ENCODE measurements at places on chromosomes 3 and 15.
A peak's percentile ranks its signal among the peaks of the same experiment; 100 is the strongest.

DNA sequence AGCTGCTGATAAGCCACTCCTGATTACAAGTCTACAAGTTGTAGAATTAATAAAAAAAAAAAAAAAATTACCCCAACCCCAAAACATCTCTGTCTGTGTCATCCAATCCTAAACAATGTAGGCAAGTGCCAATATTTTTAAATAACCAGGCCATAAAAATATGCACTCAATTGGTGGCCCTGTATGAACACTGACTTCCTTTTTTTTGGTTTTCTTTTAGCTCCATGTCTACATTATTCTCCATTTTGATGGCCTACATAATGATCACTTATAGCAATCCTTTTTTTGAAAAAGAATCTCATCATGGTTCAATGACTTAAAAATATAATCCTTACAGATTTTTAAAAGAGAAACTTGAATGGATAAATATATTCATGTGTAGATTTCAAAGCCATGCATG, 72.1 kb downstream of the FOXP1 start:
- no peak for DNase-seq

DNA sequence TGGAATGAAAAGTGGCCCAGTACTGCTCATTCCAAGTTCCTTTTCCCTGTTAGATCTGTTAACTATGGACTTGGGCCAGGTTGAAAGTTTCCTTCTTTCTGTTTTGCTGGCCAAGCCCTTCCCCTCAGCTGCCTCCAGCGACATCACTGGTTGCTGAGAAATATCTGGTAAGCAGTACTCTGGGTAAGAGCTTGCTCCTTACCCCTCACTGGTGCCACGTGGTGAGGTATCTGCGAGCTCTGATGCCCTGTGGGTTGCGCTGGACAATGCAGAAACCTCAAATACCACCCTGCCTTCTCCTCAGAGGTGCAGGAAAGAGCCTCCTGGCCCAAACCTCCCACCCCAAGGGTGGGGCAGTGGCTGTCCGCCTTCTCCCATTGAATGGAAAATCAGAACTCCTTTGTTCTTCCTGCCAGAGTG, 42.9 kb upstream of the APH1B start:
- no peak for DNase-seq

DNA sequence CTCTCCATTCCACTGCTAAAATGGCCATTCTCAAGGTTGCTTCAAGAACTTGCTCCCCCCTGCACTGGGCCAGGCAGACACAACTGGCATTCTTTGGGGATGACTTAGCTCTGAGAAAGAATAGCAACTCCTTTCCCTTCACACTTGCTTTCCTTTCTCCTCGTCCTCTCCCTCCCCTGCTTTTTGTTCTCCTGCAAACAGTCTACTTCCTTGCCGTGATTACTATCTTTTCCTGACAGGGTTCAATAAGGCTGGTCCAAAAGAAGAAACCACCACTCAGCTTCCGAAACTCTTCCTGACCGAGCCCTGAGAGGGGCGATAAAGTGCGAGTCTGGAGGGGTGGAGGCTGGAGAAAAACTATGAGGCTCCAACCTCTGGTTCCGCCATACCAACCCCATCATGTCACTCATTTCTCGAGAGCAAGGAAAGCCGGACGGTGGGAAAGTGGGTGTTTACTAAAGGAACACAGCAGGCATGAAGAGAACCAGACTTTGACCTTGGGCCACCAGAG, 5.0 kb downstream of the AMOTL2 start:
- no peak for DNase-seq

DNA sequence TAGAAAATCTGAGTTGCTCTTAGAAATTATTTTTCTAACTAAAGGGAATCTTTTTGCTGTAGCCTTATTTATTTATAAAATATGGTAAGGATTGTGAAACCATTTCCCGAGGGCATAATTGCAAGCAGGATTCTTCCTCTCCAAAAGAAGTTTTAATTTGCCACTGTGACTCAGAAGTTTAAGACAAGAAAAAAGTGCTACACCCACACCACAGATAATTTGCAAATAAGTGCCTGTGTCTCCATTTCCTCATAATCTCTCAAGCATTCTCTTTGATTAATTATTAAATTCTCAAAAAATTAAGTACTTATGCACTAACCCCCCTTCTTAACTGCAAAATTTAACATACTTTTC, 43.6 kb downstream of the RASA2 start:
- no peak for DNase-seq

- no peak for DNase-seq
These were observed 53.5 kb upstream of the PRTG start for GRCh38 chr15:55796321-55796965.

DNA sequence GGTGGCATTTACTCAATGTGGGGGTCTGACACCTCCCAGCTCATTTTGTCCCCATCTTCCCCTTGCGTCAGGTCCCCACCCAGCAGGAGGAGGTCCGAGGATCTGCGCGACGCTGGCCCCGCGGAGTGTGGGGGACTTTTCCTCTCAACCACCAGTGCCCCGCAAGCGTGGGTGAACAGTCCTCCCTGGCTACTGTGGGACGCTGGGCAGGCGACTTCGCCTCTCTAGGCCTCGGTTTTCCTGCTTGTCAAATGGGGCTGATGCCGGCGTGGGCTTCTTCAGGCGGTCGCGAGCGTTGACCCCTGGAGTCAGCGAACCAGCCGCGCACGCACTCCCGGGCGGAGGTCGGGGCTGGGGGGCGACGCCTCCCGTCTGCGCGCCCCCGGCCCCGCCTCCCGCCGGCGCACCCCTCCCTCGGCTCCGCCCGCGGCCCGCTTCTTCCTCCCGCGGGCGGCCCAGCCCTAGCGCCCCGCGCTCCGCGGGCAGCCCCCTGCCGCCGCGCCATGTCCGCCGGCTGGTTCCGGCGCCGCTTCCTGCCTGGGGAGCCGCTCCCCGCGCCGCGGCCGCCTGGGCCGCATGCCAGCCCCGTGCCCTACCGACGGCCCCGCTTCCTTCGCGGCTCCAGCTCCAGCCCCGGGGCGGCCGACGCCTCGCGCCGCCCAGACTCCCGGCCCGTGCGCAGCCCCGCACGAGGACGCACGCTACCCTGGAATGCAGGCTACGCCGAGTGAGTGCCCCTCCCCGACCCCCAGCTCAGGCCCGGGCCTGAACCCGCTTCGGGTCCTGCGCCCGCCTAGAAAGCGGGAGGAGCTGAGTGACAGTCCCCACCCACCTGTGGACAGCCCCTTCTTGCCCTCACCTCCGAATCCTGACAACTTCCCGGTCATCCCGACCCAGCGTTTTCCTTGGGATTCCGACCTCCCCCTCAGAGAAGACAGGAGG, at the start of gene PPM1M:
Gene PPM1M (plus strand): TSS at position 438 of the 942 bp plus-strand sequence. CDS start 66 bp downstream, at position 504.
- DNase-seq: peak; percentile 47

DNA sequence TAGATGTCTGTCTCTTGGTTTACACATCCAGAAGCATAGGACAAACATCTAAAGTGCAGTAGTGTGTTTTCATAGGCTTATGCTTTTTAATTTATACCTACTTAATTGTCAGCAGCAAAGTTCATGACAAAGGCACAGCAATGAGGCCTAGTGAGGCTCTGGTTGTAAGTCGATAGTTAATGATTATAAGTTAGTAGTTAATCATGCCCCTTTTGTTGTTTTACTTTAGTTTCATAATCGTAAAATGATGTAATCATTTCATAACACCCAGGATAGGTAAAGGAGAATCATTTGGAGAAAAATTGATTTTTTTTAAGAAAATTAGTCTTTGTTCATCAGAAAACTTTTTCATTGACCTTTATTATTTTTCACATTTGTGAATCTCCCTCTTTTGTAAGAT, 351.9 kb downstream of the LSAMP start:
- DNase-seq: no peak

- DNase-seq: no peak
These were observed 130.5 kb upstream of the NR2E3 start for GRCh38 chr15:71679793-71680353.

DNA sequence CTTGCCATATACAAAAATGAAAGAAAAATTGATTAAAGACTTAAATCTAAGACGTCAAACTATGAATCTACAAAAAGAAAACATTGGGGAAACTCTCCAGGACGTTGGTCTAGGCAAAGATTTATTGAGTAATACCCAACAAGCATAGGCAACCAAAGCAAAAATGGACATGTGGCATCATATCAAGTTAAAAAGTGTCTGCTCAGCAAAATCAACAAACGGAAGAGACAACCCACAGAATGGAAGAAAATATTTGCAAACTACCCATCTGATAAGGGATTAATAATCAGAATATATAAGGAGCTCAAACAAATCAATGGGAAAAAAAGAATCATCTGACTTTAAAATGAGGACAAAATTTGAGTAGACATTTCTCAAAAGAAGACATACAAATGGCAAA, 160.9 kb downstream of the DCLK3 start:
- no peak for DNase-seq

DNA sequence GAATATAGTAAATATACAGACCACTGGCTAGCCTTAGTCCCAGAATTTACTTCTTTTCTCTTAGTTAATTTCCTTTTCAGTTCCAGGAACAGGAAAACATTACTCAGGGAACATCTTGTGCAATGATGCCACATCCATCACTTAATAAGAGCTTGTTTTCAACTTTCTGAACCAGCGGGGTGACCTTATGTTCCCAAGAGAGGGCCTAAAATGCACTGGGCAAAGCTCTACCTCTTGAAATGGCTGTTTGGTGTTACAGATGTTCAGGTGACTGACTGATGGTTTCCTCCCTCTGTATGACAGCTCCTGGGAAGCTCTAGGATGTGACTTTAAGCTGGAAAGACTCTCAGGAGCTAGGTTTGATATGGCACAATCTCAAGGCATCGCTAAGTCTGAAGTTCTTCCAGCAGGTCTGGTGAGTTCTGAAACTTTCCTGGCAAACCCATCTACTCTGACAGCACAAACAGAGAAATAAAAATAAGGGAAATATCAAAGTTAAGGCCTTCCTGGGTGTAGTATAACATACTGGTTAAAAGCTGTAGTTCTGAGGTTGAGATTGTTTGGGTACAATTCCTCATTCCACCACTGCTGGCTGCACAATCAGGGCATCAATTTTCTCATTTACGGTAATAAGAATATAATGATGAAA, 98.6 kb downstream of the ZIC1 start:
- no peak for DNase-seq

- no peak for DNase-seq
These were observed 93.8 kb upstream of the FGF12 start for GRCh38 chr3:192821161-192821560.

DNA sequence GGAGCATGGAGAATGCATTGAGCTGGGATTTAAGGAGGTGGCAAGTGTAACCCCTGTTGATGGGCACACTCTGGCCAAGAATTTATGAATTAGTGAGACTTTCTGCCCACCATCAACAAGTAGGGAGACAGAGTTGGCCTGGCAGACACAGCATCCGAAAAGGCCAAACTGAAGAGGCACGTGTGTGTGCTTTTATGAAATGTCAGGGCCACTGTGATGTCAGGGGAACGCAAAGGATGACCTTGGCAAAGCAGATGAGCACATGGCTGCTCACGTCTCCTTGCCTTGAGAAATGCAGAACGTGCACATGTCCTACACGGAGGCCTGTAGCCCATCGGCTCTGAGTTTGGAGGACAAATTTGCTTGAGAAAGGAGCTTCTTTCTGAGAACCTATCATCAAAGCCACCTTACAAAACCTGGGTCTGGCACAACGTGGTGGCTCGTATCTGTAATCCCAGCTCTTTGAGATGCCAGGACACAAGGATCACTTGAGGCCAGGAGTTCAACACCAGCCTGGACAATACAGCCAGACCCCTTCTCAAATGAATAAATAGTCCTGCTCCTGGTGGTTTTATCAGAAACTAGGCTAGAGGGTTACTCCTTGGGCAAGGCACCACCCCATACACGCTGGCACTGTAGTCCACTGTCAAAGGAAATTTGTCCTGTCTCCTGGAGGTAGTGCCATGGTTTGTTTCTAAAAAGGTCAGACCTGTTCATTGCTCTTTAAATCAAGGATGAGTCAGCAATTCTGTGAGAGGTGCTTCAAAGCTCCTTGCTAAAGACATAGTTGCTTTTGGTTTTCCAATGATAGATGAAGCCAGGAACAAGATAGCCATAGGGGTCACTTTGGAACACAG, 941 bp upstream of the SH3BP5 start:
- no peak for DNase-seq

GRCh38 chr3:182967218-182968204, 12.8 kb downstream of the DCUN1D1 start:
- no peak for DNase-seq

- no peak for DNase-seq
These were observed 605.2 kb downstream of the NAALADL2 start for GRCh38 chr3:175464362-175464761.

Data from memory B cell (primary cell).